Activated CD8-positive, alpha-beta T cell treated with anti-CD3 and anti-CD28 coated beads, Interleukin-2, amount 10 ng/mL, durations not matched to agents 7 days and 5 days (primary cell): ENCODE measurements at places on chromosomes 3 and 15. TPM values are rescaled to one million over a fixed set of nuclear protein-coding genes. Genes with fewer than 3 reads are reported as not detected.

Gene CCR8
- total RNA-seq = 0.55 TPM

Gene PAQR9
- not detected for total RNA-seq

Gene SLC7A14
- total RNA-seq = not detected

Gene SPSB4
- total RNA-seq = not detected

Gene CNTN6
- not detected for total RNA-seq

- DNase-seq = no peak
- no peaks in the 10 kb centered on the region for H3K4me1 ChIP-seq
- no peak overlapping the region for H3K4me3 ChIP-seq
- H3K27me3 ChIP-seq = no peaks in the 10 kb centered on the region
- H3K27ac ChIP-seq = no peak overlapping the region
Measured at GRCh38 chr15:27449941-27450340, 479.0 kb downstream of the GABRG3 start.

DNA sequence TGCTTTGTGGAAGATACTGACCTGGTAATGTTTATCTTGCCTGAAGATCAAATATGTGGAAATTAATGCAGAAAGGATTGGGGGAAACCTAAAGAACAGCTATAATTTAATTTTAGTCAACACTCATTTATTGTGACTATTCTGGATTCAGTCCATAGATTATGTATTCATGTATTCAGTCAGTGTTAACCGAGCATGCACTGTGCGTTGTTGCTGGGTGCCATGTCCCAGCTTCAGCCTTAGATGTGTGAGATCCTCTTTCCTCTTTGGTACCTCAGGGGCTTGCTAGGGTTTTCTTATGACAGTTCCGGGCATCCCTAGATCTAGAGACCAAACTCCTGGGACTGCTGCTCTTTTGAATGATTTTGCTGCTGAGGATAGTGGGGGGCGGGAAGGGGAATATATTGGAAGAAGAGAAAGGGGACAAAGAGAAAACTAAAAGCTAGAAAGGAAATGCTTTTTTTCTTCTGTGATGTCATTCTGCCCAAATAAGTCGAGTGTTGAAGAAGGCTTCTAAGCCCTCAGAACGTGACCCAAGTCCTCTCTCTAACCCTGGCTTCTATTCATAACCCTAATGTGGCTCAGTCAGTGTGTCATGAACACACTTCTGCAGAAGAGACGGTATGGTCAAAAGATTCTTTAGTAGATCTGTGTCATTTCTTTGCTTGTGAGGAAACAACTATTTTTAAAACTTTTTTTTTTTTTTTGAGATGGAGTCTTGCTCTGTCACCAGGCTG, 33.5 kb downstream of the STARD9 start:
- peak; percentile 28 for DNase-seq
- H3K27ac ChIP-seq = peak overlapping the region; percentile 84
- peaks cover 9% of the 10 kb centered on the region for H3K36me3 ChIP-seq
- no peaks in the 10 kb centered on the region for H3K27me3 ChIP-seq

DNA sequence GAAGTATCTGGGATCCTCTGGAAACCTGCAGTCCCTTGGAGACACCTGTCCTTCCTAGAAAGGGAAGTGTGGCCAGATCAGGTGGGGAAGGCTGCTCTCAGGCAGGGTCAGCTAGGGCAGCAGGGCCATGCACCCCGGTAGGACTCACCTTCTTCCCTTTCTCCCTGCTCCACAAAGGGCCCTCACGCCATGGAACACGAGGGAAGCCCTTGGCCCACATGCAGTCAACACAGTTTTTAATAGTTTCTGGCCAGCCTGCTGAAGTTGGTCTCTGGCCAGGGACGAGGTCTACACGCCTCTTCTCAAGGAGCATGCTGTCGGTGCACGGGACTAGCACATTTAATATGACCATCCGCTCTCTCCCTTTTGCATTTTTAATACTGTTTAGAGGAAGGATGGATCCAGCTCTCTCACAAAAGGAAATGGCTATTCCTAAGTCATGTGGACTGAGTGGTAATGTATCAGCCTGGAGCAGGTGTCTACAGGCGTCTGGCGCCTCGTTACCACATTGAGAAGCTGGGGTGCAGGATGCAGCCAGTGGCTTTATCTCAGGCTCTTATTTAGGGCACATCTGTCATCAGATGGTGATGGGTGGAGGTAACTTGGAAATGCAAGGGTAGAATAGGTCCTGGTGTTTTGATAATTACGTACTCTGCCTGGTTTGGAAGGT, 153.9 kb downstream of the KLF13 start:
- H3K4me1 ChIP-seq = peaks cover 45% of the 10 kb centered on the region
- H3K27me3 ChIP-seq = no peaks in the 10 kb centered on the region
- no peak overlapping the region for H3K4me3 ChIP-seq
- no peak overlapping the region for H3K27ac ChIP-seq
- DNase-seq = no peak

GRCh38 chr3:171293142-171293782, 166.9 kb downstream of the TNIK start:
- H3K27me3 ChIP-seq = no peaks in the 10 kb centered on the region
- no peak overlapping the region for H3K27ac ChIP-seq
- no peak overlapping the region for H3K4me3 ChIP-seq

DNA sequence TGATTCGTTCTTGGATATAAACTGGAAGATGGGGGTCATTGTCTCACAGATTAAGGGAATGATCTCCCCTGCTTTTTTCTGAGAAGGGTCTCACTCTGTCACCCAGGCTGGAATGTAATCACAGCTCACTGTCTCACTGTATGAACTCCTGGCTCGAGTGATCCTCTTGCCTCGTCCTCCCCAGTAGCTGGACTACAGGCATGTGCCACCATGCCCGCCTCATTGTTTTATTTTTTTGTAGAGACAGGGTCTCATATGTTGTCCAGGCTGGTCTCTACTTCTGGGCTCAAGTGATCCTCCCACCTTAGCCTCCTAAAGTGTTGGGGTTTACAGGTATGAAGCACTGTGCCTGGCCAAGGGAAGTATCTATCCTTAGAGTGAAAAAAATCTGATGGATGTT, 5.4 kb downstream of the OXSR1 start:
- peaks cover 65% of the 10 kb centered on the region for H3K4me1 ChIP-seq
- H3K36me3 ChIP-seq = peaks cover 27% of the 10 kb centered on the region
- DNase-seq = no peak

DNA sequence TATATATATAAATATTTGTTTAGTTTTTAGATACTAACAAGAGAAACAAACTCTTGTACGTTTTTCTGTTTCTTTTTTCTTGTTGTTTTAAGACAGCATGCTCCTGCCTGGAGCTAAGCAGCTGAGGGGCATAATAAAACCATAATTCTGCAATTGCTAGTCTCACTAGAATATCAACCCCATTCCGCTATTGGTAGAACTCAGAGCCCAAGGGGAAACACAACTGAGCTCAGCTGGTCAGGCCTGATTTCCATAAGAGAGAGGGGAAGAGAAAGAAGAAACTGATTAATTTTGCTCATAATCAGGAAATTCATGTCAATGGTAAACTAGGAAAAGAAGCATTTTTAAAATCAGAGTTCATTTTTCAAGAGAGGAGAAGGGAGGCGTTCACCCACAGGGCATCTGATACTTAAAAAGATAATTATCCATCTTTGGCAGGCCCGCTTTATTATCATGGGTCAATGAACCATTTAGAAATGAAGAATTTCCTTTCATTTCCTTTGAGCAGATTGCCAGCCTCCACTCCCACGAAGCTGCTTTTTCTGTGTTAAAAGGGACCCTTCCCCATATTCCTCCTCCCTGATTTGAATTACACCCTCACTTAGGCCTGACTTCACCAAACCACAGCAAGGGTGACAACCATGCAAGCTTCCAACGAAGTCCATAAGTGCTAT, 965.3 kb upstream of the CFAP20DC start:
- no peak overlapping the region for H3K27ac ChIP-seq
- H3K36me3 ChIP-seq = peaks cover 51% of the 10 kb centered on the region
- no peak overlapping the region for H3K4me3 ChIP-seq
- no peak for DNase-seq

DNA sequence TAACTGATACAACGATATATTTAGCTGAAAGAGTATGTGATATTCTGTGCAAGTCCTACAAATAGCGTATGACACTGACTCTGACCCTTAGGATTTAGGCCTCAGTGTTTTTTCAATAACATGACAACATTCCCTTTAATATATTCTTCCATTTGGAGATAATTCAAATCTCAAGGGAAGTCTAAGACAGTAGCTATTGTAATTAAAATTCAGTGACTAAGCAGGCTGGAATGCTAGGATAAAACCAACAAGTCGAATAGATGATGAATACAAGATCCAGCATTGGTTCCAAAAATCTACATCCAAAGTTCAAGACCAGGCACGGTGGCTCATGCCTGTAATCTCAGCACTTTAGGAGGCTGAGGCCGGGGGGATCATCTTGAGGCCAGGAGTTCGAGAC, 56.2 kb downstream of the QTRT2 start:
- no peak overlapping the region for H3K4me3 ChIP-seq
- no peaks in the 10 kb centered on the region for H3K4me1 ChIP-seq
- peaks cover 6% of the 10 kb centered on the region for H3K27me3 ChIP-seq
- DNase-seq = no peak
- H3K27ac ChIP-seq = no peak overlapping the region
- no peaks in the 10 kb centered on the region for H3K36me3 ChIP-seq

DNA sequence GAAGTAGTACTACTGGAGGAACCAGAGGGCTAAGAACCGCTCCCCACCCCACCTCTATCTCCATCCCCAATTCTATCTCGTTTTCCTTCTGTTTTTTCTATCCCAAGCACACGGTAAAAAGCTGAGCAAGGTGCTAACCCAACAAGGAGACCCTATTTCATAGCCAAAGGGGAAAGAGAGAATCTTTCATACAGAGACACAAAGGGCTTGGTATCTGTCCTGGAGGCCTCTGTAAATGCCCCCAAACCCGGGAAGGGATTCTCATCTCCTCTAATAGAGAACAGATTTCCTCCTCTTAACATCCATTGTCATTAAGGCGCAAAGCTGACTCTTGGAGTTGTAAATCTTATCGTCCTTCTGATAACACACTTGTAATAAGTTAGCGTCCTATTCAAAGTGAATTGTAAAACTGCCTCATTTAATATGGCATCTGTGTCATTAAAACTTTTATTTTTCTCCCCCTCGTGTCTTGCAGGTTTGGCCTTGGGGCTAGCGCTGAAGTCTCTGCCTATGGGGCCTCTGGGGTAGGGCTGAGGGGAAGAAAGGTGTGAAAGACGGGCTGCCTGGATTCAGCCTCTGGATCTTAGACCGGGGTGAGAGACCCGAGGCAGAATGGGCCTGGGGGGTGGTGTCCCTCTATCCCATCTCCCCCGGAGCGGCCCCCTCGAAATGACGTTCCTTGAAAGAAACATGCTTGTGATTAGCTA, 12.1 kb downstream of the NR2F2 start:
- H3K27me3 ChIP-seq = peaks cover 85% of the 10 kb centered on the region
- DNase-seq = no peak
- peaks cover 11% of the 10 kb centered on the region for H3K36me3 ChIP-seq
- peak overlapping the region; percentile 34 for H3K27ac ChIP-seq
- no peaks in the 10 kb centered on the region for H3K4me1 ChIP-seq
- H3K4me3 ChIP-seq = no peak overlapping the region

DNA sequence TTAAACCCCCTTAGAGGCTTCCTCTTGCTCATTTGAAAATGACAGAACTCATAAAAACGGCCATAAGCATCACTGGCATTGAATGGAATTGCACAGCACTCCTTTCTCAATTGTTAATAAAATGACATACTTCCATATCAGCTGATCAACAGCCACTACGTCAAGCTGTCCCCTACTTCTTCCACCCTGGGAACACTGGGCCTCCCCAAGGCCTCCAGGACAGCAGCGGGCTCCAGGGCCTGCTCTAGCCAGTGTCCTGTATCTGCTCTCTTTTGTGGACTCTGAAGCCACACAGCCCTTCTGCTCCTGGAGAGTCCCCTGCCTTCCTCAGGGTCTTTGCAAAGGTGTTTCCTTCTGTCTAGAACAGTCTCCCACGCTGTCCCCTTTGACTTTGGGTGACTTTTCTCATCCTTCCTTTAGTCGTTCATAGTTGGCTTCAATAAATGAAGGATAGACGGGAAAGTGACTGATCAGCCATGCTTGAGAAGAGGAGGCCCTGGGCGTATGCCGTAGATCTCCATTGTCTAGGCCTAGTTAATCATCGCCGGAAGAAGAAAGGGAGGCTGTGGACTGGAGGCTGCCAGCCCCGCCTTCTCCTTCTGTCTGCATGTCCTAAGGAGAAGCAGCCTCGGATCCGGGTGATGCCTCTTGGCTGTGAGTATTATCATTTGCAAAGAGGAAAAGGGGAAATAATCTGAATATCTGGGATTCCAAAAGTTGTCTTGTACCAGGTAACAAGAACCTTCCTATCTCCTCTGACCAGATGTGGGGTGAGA, 4.7 kb upstream of the THSD4 start:
- DNase-seq = no peak
- peaks cover 2% of the 10 kb centered on the region for H3K27me3 ChIP-seq
- no peak overlapping the region for H3K4me3 ChIP-seq
- H3K4me1 ChIP-seq = peaks cover 4% of the 10 kb centered on the region
- no peak overlapping the region for H3K27ac ChIP-seq

- H3K27ac ChIP-seq = no peak overlapping the region
- H3K4me1 ChIP-seq = peaks cover 9% of the 10 kb centered on the region
- H3K4me3 ChIP-seq = no peak overlapping the region
- no peaks in the 10 kb centered on the region for H3K36me3 ChIP-seq
- peaks cover 39% of the 10 kb centered on the region for H3K27me3 ChIP-seq
Measured at GRCh38 chr3:133924041-133924440, 28.4 kb upstream of the RAB6B start.

GRCh38 chr3:57729334-57730045, 26.6 kb upstream of the SLMAP start:
- H3K27me3 ChIP-seq = peaks cover 2% of the 10 kb centered on the region
- H3K4me1 ChIP-seq = no peaks in the 10 kb centered on the region
- no peak for DNase-seq
- no peak overlapping the region for H3K27ac ChIP-seq

DNA sequence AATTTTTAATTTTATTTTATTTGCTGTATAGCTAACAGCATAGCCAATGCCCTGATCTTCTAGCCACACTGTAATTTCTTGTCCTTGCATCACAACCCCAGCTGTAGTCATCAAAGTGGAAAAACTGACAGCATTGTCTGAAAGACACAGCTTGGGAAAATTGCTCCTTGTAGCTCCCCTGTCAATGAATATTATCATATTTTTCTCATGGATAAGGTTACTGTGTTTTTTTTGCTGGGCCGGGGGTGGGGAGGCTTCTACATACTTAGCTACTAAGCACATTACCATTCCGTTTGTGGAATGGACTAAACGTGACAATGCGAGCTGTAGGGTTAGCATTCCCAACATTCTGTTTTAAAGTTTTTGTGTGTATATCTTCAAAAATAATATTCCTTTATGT, 381.3 kb downstream of the TIGIT start:
- no peaks in the 10 kb centered on the region for H3K4me1 ChIP-seq
- no peaks in the 10 kb centered on the region for H3K36me3 ChIP-seq
- no peaks in the 10 kb centered on the region for H3K27me3 ChIP-seq
- H3K4me3 ChIP-seq = no peak overlapping the region
- DNase-seq = no peak
- H3K27ac ChIP-seq = no peak overlapping the region

- H3K36me3 ChIP-seq = peaks cover 49% of the 10 kb centered on the region
- no peak overlapping the region for H3K27ac ChIP-seq
- no peak for DNase-seq
Measured at GRCh38 chr15:49889536-49889935, 229.5 kb downstream of the ATP8B4 start.
